ENCODE measurements at places on chromosomes 7 and 10.

- no peak for DNase-seq
Measured at GRCh38 chr10:54009672-54010071, 791.4 kb downstream of the PCDH15 start.

- DNase-seq: no peak
Measured at GRCh38 chr7:156594283-156595080, 46.1 kb upstream of the RNF32 start.

DNA sequence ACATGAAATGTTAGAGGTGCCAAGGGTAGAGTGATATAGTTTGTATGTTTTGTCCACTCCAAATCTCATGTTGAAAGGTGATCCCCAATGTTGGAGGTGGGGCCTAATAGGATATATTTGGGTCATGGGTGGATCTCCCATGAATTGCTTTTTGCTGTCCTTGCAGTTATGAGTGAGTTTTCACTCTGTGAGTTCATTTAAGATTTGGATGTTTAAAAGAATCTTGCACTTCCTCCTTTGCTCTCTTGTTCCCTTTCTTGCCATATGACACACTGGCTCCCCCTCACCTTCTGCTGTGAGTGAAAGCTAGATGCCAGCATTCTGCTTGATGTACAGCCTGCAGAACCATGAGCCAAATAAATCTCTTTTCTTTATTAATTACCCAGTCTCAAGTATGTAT, 269.2 kb downstream of the ZWINT start:
- no peak for DNase-seq

GRCh38 chr7:4794591-4795350, 19.3 kb downstream of the AP5Z1 start:
- DNase-seq: no peak

DNA sequence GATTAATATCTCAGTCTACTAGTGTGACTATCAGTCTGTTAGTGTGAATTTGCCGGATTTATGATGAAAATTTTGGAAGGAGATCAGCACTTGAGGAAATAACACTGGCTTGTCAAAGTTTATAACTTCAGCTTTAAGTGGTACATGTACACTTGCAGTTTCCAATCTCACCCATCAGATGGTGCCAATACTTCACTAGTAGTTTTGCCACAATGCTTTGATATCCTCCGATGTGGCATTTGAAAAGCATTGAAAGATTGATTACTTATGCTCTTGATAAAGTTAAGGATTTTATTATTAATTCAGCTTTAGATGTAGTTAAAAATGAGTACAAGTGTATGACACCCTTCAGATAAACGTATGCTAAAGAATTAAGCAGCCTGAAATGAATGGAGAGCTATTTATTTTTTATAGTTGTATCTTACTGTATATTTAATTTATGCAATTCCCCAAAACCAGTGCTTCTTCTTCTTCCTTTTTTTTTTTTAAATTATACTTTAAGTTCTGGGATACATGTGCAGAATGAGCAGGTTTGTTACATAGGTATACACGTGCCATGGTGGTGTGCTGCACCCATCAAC, 98.2 kb downstream of the ANLN start:
- peak; percentile 37 for DNase-seq

GRCh38 chr7:35025369-35025870, 11.9 kb downstream of the DPY19L1 start:
- no peak for DNase-seq

GRCh38 chr10:75414527-75414926, 13.0 kb upstream of the ZNF503 start:
- no peak for DNase-seq

- no peak for DNase-seq
Measured at GRCh38 chr7:116259871-116260440, 49.6 kb downstream of the TES start.

DNA sequence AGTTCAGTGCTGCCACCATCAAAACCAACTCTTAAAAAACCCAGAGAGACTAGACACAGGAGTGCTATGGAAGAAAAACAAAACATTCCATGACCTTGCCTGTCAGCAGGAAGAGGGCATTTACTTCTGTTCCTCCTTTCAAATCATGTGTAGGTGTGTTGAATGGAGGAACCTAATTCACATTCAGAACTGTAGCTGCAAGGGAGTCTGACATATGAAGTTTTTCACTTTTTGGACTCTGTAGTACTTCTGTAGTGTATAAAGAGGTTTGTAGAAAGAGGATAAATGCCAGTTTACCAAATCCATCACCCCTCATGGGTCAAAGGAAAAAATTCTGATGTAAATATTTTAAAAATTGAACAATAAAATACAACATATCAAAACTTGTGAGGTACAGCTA, 51.1 kb upstream of the SYPL1 start:
- DNase-seq: no peak

GRCh38 chr7:26179826-26180497, 20.6 kb downstream of the HNRNPA2B1 start:
- no peak for DNase-seq

DNA sequence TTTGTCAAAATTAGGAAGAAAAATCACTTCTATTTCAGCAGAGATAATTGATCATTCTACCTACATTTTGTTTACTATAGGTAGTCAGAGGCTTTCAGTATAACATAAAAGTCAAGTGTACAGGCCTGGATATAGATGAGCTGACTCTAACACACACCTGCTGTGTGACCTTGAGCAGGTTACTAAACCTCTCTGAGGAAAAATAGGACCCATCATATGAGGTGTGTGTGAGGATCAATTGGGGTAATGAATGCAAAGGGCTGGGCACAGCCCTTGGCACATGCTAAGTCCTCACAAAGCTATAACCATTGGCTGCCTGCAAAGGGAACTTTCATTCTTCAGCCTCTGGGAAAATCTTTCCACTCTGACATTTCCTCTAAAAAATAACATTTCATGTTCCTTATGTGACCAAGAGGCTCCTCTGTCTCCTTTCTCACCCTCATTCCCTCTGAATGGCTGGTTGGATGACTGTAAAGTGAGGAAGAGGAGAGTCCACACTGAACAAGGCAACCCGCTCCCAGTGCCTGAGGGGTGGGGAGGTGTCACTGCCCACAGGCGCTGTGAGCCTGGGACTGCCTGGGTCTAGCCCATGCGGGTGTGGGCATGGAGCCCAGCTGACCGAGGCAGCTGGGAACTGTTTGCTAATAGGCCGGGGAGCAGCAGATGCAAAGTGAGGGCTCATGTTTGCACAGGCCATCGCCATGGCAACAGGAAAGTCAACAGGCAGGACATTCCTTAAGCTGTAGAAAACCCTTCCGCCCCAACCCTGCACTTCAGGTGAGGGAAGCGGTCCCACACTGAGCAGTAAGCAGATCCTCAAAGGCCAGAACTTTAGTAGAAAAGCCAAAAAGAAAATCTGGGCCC, 36.8 kb downstream of the MYOF start:
- DNase-seq: peak; percentile 94

Measured in left renal pelvis (tissue), 4 donors.